Mononuclear cell (primary cell): ENCODE measurements at places on chromosomes 16 and 17. TPM values are rescaled to one million over a fixed set of nuclear protein-coding genes. Genes with fewer than 3 reads are reported as not detected.

Gene ASGR1
- 4.6 TPM for total RNA-seq

Gene SERPINF2
- 0.52 TPM for total RNA-seq

Gene KRTAP2-1
- not detected for total RNA-seq

Gene CSH1
- total RNA-seq = not detected

Gene SENP3
- total RNA-seq = 33.1 TPM

Gene CCDC78
- total RNA-seq = 1.0 TPM

Gene KRT25
- total RNA-seq = not detected

Gene PHOSPHO1
- total RNA-seq = 0.21 TPM

Gene LRRC37A
- 10.9 TPM for total RNA-seq
